ENCODE measurements at places on chromosomes 7 and 10.
A peak's percentile ranks its signal among the peaks of the same experiment; 100 is the strongest.

DNA sequence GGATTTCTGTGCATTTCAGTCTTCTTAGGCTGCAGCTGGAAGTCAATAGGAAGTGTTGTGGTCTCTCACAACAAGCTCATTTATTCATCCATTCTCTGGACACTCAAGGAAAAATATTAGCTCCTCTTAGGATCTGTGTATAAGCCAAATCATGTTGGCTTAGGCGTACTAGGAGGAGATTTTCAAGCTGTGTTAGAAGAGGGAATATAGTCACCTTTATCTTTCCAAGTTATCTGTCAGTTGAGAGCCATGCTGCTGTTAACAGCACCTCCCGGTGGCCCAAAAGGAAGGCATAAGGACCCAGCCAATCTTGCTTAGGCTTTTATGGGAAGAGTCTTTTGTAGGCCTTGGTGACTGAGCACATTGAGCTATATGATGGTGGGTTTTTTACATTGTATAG lies 220.0 kb downstream of the LRMDA start:
- no peak overlapping the region for H3K4me3 ChIP-seq
- no peak for DNase-seq
- H3K4me1 ChIP-seq: peaks cover 12% of the 10 kb centered on the region
- peaks cover 3% of the 10 kb centered on the region for H3K27me3 ChIP-seq

- H3K4me1 ChIP-seq: no peaks in the 10 kb centered on the region
- H3K27ac ChIP-seq: no peak overlapping the region
- DNase-seq: no peak
Observed at GRCh38 chr10:133464582-133465031, 10.9 kb downstream of the SCART1 start.

DNA sequence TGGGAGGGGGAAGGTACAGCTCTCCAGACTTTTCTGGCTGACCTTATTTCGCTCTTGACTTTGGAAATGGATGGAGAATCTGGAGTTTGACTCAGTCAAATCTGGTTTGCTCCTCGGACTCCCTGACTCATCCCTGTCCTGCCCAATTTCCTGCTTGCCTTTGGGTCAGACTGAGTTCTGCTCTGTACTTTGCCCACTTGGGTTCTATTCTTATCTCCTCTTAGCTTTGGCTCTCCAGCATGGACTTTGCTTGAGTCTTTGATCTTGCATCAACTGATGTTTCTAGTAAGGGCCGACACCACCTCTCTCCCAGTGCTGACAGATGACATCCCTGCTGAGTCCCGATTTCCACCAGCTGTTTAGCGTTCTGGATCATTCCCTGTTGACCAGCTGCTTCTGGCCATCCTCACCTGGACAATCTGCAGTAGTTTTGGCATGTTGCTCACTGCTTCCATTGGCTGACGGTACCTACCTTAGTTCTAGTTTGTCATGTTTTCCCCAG lies 335.3 kb downstream of the SUGCT start:
- H3K4me1 ChIP-seq: no peaks in the 10 kb centered on the region
- H3K27ac ChIP-seq: no peak overlapping the region
- no peak overlapping the region for H3K4me3 ChIP-seq
- DNase-seq: no peak

GRCh38 chr10:59000162-59000825 lies 176.1 kb upstream of the PHYHIPL start:
- H3K36me3 ChIP-seq: no peaks in the 10 kb centered on the region
- H3K4me3 ChIP-seq: no peak overlapping the region
- DNase-seq: no peak
- H3K4me1 ChIP-seq: peaks cover 16% of the 10 kb centered on the region

- no peak overlapping the region for H3K27ac ChIP-seq
- no peaks in the 10 kb centered on the region for H3K27me3 ChIP-seq
- DNase-seq: no peak
- peaks cover 2% of the 10 kb centered on the region for H3K4me1 ChIP-seq
- no peak overlapping the region for H3K4me3 ChIP-seq
Observed at GRCh38 chr10:5650664-5651387, 15.6 kb downstream of the ASB13 start.

- peaks cover 21% of the 10 kb centered on the region for H3K4me1 ChIP-seq
- no peak for DNase-seq
- no peaks in the 10 kb centered on the region for H3K27me3 ChIP-seq
- H3K4me3 ChIP-seq: no peak overlapping the region
- peaks cover 7% of the 10 kb centered on the region for H3K36me3 ChIP-seq
- H3K27ac ChIP-seq: peak overlapping the region; percentile 80
Observed at GRCh38 chr7:140417456-140418155, 13.7 kb downstream of the RAB19 start.

GRCh38 chr7:82211333-82211732 lies 232.2 kb downstream of the CACNA2D1 start:
- H3K27me3 ChIP-seq: no peaks in the 10 kb centered on the region
- peaks cover 7% of the 10 kb centered on the region for H3K4me1 ChIP-seq
- H3K4me3 ChIP-seq: no peak overlapping the region
- H3K36me3 ChIP-seq: peaks cover 1% of the 10 kb centered on the region
- no peak for DNase-seq

DNA sequence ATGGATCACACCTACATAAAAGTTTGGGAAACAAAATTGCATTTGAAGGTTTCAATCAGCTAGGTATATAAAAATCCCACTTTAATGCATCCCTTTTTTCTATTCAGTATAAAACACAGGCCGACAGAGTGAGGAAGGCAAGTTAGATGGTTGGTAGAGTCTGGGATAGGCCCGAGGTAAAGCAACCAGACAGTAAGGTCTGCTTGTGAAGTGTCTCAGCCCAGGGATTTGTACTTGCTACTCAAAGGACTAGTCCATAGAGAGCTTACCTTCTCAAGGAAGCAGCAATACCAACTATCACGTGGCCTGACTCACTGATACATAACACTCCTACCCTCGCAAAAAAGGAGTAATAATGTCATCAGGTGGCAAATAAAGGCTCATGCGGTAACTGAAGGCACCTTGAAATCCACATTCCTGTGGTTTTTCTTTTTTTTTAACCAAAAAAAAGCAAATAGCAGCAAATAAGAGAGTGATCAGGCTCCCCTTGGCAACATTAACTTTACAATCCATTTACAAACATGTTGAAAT lies 56.2 kb upstream of the ATP6V0A4 start:
- no peaks in the 10 kb centered on the region for H3K27me3 ChIP-seq
- H3K36me3 ChIP-seq: peaks cover 55% of the 10 kb centered on the region
- no peak for DNase-seq
- no peak overlapping the region for H3K4me3 ChIP-seq
- H3K27ac ChIP-seq: no peak overlapping the region

DNA sequence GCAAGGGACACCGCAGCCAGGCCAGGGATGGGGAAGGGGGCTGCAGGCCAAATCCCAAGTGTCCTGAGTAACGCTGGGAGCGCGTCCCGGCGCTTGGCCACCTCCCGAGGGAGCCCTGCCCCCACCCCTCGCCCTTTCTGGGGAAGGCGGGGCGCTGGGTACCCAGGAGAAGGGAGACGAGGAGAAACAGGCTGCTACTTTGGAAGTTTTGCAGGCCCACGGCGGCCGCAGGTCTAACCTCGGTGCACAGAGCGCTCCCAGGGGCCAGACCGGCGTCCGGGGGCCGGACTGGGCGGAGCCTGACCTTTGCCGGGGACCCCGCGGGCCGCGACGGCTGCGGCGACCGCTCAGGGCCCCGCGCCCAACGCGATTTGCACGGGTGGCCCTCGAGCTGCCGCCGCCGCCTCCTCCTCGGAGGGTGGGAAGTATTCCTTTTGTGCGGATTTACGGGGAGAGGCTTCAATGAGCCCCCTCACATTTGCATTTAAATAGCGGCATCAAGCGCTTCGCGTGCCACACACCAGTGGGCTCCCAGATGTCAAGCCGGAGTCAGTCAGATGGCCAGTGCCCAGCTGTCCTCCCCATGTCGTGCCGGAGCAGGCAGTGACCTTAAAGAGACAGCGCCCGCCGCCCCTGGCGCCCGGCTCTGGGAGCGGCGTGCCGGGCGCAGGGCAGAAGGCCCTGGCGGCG lies 3.0 kb upstream of the EBF3 start:
- H3K4me1 ChIP-seq: peaks cover 18% of the 10 kb centered on the region
- H3K27ac ChIP-seq: no peak overlapping the region
- no peak overlapping the region for H3K4me3 ChIP-seq
- DNase-seq: no peak
- peaks cover 70% of the 10 kb centered on the region for H3K27me3 ChIP-seq

DNA sequence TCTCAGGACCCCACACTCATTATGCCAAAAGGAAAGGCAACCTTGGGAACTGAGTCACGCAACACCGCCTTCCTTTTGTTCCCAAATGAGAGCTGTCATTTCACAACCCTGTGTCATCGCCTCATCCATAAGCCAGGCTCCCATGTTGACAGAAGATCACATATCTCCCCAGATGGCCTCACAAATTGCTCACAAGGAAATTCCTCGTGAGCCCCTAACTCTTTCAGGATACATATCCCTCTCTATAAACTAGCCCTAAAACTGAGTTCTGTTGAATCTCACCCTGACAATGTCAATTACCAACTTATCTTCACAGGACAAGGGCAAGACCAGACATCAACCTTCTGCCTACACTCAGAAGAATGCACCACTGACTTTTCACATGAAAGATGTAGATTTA lies 22.6 kb downstream of the CCDC3 start:
- H3K27ac ChIP-seq: peak overlapping the region; percentile 50
- peaks cover 5% of the 10 kb centered on the region for H3K4me1 ChIP-seq
- no peak overlapping the region for H3K4me3 ChIP-seq
- no peak for DNase-seq
- H3K27me3 ChIP-seq: peaks cover 27% of the 10 kb centered on the region
- H3K36me3 ChIP-seq: no peaks in the 10 kb centered on the region

- peaks cover 8% of the 10 kb centered on the region for H3K4me1 ChIP-seq
- no peak for DNase-seq
- peaks cover 13% of the 10 kb centered on the region for H3K36me3 ChIP-seq
- H3K27ac ChIP-seq: no peak overlapping the region
Observed at GRCh38 chr10:24418532-24418931, 209.6 kb downstream of the KIAA1217 start.

- H3K4me1 ChIP-seq: peaks cover 34% of the 10 kb centered on the region
- no peak overlapping the region for H3K4me3 ChIP-seq
- no peaks in the 10 kb centered on the region for H3K27me3 ChIP-seq
- no peak for DNase-seq
- H3K27ac ChIP-seq: peak overlapping the region; percentile 6
- peaks cover 4% of the 10 kb centered on the region for H3K36me3 ChIP-seq
Observed at GRCh38 chr10:110040767-110041478, 33.1 kb downstream of the ADD3 start.

GRCh38 chr7:22586786-22587140 lies 86.8 kb upstream of the STEAP1B start:
- no peaks in the 10 kb centered on the region for H3K36me3 ChIP-seq
- H3K27ac ChIP-seq: peak overlapping the region; percentile 73
- no peak for DNase-seq
- H3K4me1 ChIP-seq: peaks cover 17% of the 10 kb centered on the region
- no peak overlapping the region for H3K4me3 ChIP-seq

DNA sequence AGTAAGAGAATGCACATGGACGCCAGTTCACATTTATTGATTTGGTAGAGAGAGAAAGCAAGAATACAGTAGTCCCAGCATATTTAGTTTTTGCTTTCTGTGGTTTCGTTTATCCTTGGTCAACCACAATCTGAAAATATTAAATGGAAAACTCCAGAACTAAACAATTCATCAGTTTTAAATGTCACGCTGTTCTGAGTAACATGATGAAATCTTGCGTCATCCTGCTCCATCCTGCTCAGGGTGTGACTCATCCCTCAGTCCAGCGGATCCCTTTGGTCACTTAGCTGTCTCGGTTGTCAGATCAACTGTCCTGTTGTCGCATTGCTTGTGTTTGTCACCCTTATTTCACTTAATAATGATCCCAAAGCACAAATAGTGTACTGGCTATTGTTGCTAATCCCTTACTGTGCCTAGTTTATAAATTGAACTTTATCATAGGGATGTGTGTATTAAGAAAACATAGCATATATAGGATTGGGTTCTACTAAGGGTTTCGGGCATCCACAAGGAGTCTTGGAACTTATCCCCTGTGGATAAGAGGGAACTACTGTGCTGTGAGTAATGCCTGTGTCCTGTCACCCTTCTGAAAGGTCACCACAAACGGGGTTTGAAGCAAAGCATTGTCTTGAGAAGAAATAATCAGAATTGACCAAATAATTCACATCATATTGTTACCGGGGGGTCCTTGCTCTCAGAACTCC lies 73.6 kb downstream of the OTUD1 start:
- H3K36me3 ChIP-seq: peaks cover 1% of the 10 kb centered on the region
- no peak overlapping the region for H3K4me3 ChIP-seq
- DNase-seq: no peak
- H3K27me3 ChIP-seq: peaks cover 13% of the 10 kb centered on the region
- H3K4me1 ChIP-seq: no peaks in the 10 kb centered on the region
- peak overlapping the region; percentile 20 for H3K27ac ChIP-seq

- no peaks in the 10 kb centered on the region for H3K27me3 ChIP-seq
- DNase-seq: no peak
- peaks cover 3% of the 10 kb centered on the region for H3K36me3 ChIP-seq
- H3K4me1 ChIP-seq: peaks cover 22% of the 10 kb centered on the region
Observed at GRCh38 chr7:4774658-4775249, 669 bp upstream of the AP5Z1 start.

GRCh38 chr7:30027065-30027456 lies 559 bp upstream of the FKBP14 start:
- H3K27ac ChIP-seq: peak overlapping the region; percentile 96
- H3K4me1 ChIP-seq: peaks cover 20% of the 10 kb centered on the region
- H3K4me3 ChIP-seq: no peak overlapping the region
- peaks cover 1% of the 10 kb centered on the region for H3K36me3 ChIP-seq
- H3K27me3 ChIP-seq: no peaks in the 10 kb centered on the region

- no peak for DNase-seq
- no peaks in the 10 kb centered on the region for H3K4me1 ChIP-seq
- H3K27ac ChIP-seq: no peak overlapping the region
- H3K27me3 ChIP-seq: no peaks in the 10 kb centered on the region
Observed at GRCh38 chr7:4483851-4484250, 198.2 kb upstream of the FOXK1 start.

- H3K4me1 ChIP-seq: peaks cover 4% of the 10 kb centered on the region
- H3K36me3 ChIP-seq: no peaks in the 10 kb centered on the region
- peaks cover 99% of the 10 kb centered on the region for H3K27me3 ChIP-seq
- no peak overlapping the region for H3K27ac ChIP-seq
Observed at GRCh38 chr7:27214239-27214950, 14.5 kb upstream of the HOXA13 start.

GRCh38 chr7:50564640-50565558 lies at the start of gene DDC:
Gene DDC, minus strand, starts transcription at chr7:50565405. Its CDS starts 21,320 bp downstream, at chr7:50544085.
- H3K4me3 ChIP-seq: peak within 1 kb of the TSS; percentile 64
- DNase-seq: no peak
- no peaks in the 10 kb centered on the region for H3K27me3 ChIP-seq
- peak within 1 kb of the TSS; percentile 93 for H3K27ac ChIP-seq

- DNase-seq: no peak
- no peaks in the 10 kb centered on the region for H3K4me1 ChIP-seq
- no peaks in the 10 kb centered on the region for H3K27me3 ChIP-seq
- no peak overlapping the region for H3K4me3 ChIP-seq
Observed at GRCh38 chr7:96093435-96093834, 228.5 kb downstream of the SLC25A13 start.

GRCh38 chr7:151172273-151173141 lies 5.0 kb upstream of the GBX1 start:
- no peak overlapping the region for H3K4me3 ChIP-seq
- H3K27me3 ChIP-seq: peaks cover 71% of the 10 kb centered on the region
- no peak overlapping the region for H3K27ac ChIP-seq
- peaks cover 7% of the 10 kb centered on the region for H3K4me1 ChIP-seq

Data from progenitor cell of endocrine pancreas (in vitro differentiated cells).